ENCODE measurements at places on chromosomes 13 and 19. TPM values are rescaled to one million over a fixed set of nuclear protein-coding genes. Genes with fewer than 3 reads are reported as not detected.
A peak's percentile ranks its signal among the peaks of the same experiment; 100 is the strongest.

DNA sequence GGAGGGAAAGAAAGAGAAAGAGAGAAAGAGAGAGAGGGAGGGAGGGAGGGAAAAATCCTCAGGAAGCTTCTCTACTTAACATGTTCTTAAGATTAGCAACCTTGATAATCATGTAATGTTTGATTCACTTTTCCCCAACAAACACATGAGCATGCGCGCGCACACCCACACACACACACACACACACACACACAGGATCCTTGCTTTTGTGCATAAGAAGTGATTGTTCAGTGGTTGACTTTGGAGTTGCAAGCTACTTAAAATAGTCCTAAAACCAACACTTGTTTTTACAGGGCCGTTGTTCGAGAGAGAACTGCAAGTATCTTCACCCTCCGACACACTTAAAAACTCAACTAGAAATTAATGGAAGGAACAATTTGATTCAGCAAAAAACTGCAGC, 100.0 kb upstream of the RAP2A start:
- no peak for DNase-seq

GPR12 gene
- total RNA-seq: 13.9 TPM

- no peak for DNase-seq
These were observed 1075.0 kb downstream of the DIAPH3 start for GRCh38 chr13:59088716-59089115.

GRCh38 chr19:58479303-58479702, 3.2 kb downstream of the ZNF446 start:
- no peak for DNase-seq

GRCh38 chr13:93411186-93411680, 184.6 kb downstream of the GPC6 start:
- no peak for DNase-seq

DNA sequence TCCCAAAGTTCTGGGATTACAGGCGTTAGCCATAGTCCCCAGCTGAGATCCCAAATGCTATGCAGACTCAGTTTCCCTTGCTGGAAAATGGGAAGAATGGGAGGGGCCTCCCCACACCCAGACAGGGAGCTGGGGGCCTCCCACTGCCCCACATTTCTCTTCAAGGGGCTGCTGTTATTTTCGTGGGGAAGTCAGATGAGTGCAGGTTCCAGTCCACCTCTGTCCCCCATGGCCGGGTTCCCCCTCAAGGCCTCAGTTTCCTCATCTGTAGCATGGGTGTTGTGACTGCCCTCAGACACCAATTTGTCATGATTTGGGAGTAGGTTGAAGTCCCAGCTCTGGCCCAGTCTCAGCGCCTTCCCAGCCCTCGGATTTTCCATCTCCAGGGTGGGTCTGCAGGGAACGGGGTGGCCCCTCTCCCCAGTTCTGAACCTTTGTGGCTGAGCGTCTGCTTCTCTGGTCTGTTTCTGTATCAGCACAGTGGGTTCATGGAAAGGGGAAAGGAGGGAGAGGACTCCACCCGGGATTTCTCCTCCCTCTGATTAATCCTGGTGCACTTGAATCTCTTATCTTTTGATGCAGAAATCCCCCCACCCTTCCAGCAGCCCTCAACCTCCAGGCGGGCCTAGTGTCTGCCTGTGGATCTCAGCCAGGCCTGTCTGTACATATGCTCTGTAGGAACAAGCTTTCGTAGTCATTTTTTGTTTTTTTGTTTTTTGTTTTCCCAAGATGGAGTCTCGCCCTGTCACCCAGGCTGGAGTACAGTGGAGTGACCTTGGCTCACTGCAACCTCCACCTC, 12.2 kb downstream of the NFIC start:
- DNase-seq: no peak

LHB gene
- 1.2 TPM for total RNA-seq

HAUS8 gene
- total RNA-seq: 7.0 TPM

- no peak for DNase-seq
These were observed 16.0 kb downstream of the ZNF582 start for GRCh38 chr19:56377105-56377924.

- no peak for DNase-seq
These were observed 66.3 kb downstream of the SPRY2 start for GRCh38 chr13:80274643-80275042.

- DNase-seq: no peak
These were observed 15.4 kb upstream of the ESD start for GRCh38 chr13:46812301-46812797.

DNA sequence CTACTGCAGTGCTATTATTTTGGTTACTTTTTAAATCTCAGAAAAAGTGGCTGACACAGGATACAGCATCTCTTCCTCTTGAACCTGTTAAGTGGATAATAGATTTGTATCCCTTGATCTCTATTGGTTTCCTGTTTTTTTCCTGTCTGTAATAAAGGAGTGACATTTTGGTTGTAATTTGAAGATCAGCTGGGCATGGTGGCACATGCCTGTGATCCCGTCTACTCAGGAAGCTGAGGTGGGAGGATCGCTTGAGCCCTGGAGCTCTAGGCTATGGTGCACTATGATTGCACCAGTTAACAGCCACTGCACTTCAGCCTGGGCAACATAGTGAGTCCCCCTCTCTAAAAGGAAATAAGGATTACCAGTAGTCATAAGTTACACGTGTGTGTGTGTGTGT, 46.8 kb downstream of the METTL21C start:
- no peak for DNase-seq

- no peak for DNase-seq
These were observed 64.7 kb downstream of the ZNF44 start for GRCh38 chr19:12229990-12230389.

RDH8 gene
- not detected for total RNA-seq

DNA sequence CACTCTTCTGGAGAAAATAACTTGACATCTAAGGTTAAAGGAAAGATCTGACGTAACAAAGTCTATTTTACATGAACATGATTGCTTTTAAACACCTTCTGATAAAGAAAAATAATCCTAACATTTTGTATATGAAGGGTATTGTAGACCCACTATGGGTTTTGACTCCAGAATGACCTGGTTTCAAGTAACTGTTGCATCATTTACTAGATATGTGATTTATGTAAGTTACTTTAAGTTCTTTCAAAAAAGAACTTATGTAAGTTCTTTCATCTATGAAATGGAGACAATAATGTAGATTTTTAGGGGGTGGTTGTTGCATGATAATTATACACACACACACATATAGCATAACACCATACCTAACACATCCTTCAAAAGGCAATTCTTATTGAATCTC, 147.6 kb upstream of the MIR17HG start:
- DNase-seq: no peak

DNA sequence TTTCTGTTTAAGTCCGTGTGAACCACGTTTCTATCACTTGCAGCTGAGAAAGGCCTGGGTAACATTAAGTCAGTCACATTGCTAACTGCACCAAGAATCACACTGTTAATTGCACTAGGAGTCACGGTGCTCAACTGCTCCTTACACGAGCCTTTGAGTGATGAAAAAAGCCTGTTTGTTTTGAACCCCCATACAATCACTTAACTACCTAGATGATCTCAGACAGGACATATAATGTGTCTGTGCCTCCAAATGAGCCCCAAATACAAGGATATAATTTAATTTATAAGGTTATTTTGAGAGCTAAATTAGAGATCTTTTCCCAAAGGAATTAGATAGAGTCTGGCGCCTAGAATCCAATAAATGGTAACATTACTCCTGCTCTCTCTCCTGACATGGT, 84.1 kb downstream of the MIPEP start:
- no peak for DNase-seq

C13orf42 gene
- total RNA-seq: not detected

DNA sequence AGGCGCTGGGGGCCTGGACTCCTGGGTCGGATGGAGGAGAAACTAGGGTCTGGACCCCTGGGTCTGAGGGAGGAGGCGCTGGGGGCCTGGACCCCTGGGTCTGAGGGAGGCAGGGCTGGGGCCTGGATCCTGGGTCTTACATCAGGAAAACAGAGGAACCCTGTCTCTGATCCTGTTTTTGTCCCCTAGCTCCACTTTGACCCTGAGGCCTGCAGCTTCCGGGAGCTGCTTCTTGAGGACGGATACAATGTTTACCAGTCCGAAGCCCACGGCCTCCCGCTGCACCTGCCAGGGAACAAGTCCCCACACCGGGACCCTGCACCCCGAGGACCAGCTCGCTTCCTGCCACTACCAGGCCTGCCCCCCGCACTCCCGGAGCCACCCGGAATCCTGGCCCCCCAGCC, 2.4 kb downstream of the FGF21 start:
- no peak for DNase-seq

DNA sequence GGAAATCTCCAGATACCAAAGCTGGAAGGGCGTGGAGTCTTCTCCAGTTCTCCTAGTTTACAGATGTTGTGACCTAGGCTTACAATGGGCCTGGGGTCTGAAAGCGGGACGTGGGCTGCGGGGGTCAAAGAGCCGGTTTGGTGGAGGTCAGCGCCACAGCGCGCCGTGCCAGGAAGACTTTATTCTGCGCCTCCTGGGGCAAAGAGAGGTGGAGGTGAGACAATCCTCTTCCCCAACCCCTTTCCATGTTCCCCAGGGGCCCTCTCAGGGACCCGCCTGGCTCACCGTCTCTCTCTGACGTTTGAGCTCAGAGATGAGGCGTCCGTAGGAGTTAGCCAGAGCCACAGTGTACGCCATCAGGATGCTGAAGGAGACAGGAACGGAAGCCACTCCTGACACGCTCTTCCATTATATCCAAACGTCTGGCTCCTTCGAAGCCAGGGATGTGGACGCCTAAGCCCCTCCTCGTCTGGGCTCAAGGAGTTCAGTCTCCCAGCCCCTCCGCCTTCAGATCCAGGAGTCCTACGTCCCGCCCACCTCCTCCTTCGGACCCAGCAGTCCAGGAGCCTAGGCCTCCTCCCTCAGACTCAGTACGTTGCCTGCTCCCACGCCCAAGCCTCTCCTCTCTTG, 776 bp upstream of the LENG1 start:
- no peak for DNase-seq

GRCh38 chr19:33689868-33690267, 68.1 kb downstream of the CHST8 start:
- DNase-seq: peak; percentile 76

DNA sequence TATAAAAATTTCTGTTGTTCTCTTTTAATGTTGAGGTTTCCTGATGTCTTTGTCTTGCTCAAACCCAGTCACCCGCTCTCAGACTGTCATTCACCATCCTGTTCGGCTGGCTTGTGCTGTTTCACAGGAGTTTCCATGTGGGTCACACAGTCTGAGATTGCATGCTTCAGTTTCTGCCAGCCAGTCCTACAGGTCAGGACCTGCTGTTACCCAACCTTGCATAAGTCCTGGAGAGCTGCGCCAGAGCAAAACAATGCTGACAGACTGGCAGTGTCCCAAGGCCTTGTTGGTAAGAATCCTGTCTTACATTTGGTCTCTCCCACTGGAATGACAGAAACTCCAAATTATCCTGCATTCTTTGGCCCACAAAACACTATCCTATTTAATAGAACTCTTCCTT, 340.0 kb upstream of the SLITRK5 start:
- no peak for DNase-seq

GRCh38 chr19:50486823-50487515, 10.3 kb upstream of the GARIN5A start:
- DNase-seq: no peak

SCN1B gene
- 1.1 TPM for total RNA-seq

GRCh38 chr19:30681162-30682100, 309.2 kb downstream of the ZNF536 start:
- peak; percentile 71 for DNase-seq

DIRAS1 gene
- 6.1 TPM for total RNA-seq

- DNase-seq: no peak
These were observed 26.0 kb upstream of the PEG3 start for GRCh38 chr19:56866538-56866937.

CD70 gene
- not detected for total RNA-seq

- DNase-seq: no peak
These were observed 451.7 kb downstream of the PCDH9 start for GRCh38 chr13:66778461-66778860.

GRCh38 chr13:26759907-26760831, at the start of gene GPR12:
Gene GPR12 (minus strand): TSS chr13:26760786. CDS start chr13:26759827, 959 bp downstream.
- no peak for DNase-seq

GRCh38 chr13:96273196-96273595, 183.3 kb downstream of the HS6ST3 start:
- DNase-seq: no peak

MBD3L1 gene
- not detected for total RNA-seq

TIMM29 gene
- 53.2 TPM for total RNA-seq

ATP8B3 gene
- 0.76 TPM for total RNA-seq

NOTCH3 gene
- total RNA-seq: 222 TPM

- no peak for DNase-seq
These were observed 444.5 kb upstream of the GPC6 start for GRCh38 chr13:92781965-92782690.

GRCh38 chr13:110539894-110540293, 21.6 kb downstream of the RAB20 start:
- no peak for DNase-seq

GRCh38 chr19:40578442-40578908, 1.8 kb downstream of the SHKBP1 start:
- DNase-seq: no peak

PCP2 gene
- 1.1 TPM for total RNA-seq

TMC4 gene
- total RNA-seq: 8.9 TPM

DNA sequence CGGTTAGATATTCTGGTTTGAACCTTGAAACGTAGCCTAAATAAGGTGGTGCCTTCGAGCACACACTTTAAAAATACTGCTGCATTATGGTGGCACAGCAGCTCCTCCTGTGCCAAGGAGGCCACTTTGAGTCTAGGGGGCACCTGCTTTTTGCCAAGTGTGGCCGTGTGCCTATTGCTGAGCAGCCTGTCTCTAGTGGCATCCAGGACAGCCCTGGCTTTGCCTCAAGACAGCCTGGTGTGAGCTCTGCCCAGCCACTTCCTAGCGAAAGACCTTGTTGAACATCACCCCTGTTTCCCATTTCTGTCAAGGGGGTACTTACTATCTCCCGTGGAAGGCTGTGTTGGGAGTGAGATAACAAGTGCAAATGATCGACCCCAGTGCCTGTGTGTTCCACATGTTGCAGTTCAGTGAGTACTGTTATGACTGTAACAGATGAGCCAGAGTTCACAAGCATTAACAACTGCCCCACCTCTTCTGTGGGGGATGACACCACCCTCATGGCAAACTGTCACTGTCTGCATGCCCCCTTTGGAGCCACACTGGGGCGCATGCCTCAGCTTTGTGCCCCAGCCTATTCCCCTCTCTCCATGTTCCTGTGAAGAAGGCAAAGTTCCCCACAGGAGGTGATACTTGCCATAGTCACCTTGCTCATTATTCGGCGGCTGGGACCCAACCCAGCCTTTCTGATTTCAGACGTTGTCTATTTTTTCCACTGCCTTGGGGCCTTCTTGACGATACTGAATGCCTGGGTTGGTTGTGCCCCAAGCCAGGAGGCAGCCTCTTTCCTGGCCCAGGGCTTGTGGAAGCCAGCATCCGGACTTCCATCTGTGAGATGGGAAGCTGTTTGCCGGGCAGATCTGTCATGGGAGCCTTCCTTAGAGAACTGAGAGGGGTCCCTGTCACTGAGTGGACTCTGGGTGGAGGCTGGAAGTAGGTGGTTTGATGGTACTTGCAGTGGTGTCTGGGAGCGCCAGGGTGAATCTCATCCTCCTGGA, 5.4 kb downstream of the GATAD2A start:
- DNase-seq: no peak

GRCh38 chr19:13492128-13492527, 14.2 kb downstream of the CACNA1A start:
- DNase-seq: no peak

- DNase-seq: no peak
These were observed at the start of gene ACOD1 for GRCh38 chr13:76948149-76948548. Gene ACOD1 (plus strand): TSS chr13:76948511. CDS start chr13:76948559, 48 bp downstream.
